HCT116 (cell line): ENCODE measurements at places on chromosomes 5 and 9. TPM values are rescaled to one million over a fixed set of nuclear protein-coding genes. Genes with fewer than 3 reads are reported as not detected.

TRAF1 gene
- total RNA-seq, result 1.7 TPM

GNA14 gene
- 0.25 TPM for total RNA-seq

DNA sequence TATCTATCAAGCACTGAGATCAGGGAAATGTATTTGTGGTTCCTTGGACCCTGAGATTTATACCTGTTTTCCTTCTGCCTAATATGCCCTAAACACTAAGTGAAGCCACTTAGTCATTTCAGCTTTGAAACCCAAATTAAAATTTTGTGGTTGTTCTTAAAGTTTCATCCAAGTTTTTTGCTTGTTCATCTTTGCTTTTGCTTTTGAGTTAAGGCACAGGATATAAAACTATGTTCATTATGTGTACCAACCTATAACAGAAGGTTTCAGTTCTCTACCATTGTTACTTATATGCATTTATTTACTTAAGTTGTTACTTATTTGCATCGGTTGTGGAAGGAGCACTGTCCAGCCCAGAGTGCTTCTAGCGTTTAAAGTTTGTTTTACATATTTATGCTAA lies 382.3 kb downstream of the PTPRD start:
- DNase-seq, result no peak

GRCh38 chr5:59712836-59713497 lies 180.6 kb downstream of the PDE4D start:
- DNase-seq, result no peak

GRCh38 chr9:38638881-38639576 lies 18.6 kb upstream of the ANKRD18A start:
- DNase-seq, result no peak

DNA sequence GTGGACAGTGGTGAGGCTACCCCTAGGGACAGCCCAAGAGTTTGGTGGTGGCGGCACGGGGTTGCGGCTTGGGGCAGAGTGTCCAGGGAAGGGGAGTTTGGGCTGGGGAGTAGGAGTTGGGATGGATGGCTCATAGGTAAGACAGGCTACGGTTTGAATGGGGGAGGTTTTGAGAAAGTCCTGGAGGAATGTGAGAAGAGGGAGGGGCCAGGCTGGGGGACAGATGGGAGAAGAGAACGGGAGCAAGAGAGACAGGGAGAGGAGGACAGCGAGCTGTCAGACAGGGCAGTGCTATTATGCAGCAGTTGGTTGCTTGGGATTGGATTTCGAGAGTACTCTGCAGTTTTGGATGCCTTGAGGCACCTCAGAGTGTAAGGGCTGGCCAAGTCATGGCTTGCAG lies 24.5 kb downstream of the PSD2 start:
- DNase-seq, result no peak

GRCh38 chr9:28024676-28025075 lies 451.4 kb upstream of the C9orf72 start:
- no peak for DNase-seq
